ENCODE measurements at places on chromosomes 6 and 20.

GRCh38 chr6:127120787-127121636 lies 2.5 kb downstream of the RSPO3 start:
- no peak for DNase-seq

GRCh38 chr6:31545291-31545690 lies 1.1 kb downstream of the ATP6V1G2 start:
- no peak for DNase-seq

- DNase-seq: peak; percentile 10
Measured at GRCh38 chr6:38871741-38872568, 156.8 kb downstream of the DNAH8 start.

DNA sequence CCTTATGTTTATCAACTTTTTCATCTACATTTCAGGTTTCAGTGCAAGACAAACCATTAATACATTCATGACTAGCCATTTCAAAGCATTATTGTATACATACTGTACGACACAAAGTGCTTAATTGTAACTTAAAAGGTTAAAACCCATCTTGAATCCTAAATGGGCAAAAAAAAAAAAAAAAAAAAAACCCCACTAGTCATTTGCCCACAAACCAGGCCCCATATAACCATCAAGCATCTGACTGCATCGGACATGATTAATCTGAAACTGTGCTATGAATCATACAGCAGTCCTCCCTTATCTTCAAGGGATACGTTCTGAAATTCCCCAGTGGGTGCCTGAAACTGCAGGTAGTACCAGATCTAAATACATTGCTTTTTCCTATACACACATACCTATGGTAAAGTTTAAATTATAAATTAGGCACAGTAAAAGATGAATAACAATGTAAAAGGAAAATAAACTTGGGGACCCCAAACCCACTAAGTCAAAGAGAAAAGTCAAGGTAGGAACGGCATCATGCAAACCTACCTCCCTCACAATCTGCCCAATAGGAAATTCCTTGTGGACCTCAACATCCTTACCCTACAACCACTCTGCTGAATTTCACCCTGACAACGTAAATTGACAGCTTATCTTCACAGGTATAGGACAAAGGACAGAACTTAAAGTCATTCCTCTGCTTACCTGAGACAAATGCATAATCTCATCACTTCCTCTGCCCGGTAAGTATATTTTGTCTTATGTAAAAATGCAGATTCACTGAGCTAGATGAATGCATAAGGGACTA lies 14.3 kb downstream of the B4GALT5 start:
- DNase-seq: no peak

GRCh38 chr6:132663661-132664060 lies 4.7 kb upstream of the TAAR1 start:
- no peak for DNase-seq

DNA sequence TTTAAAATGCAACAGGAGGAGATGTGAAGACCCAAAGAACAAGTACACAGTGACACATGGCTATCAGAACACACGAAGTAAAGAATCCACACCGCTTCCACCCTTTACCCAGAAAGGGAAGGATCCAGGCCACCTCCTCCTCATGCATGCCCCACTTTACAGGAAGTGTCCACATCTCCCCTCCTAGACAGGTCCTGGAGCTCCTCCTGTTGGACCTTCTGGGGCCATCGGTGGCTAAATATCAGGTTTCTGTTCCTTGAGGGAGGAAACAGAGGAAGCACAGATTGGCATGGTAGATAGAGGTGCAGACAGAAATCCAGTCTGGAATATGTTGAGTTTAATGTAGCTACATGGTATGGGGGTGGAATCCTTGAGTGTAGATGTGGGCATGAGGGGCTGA lies 10.9 kb downstream of the NINL start:
- DNase-seq: no peak

GRCh38 chr20:38799203-38799602 lies 6.3 kb upstream of the PPP1R16B start:
- DNase-seq: no peak

- no peak for DNase-seq
Measured at GRCh38 chr20:15288106-15288505, 950.7 kb upstream of the FLRT3 start.

Data from stimulated activated CD4-positive, alpha-beta T cell treated with anti-CD3 and anti-CD28 coated beads, Interleukin-15, amount 100 ng/mL, for 1 hour (primary cell).